ENCODE measurements at places on chromosomes 7 and 10.

GRCh38 chr10:61021926-61022325 is 77.9 kb upstream of the RHOBTB1 start:
- DNase-seq = no peak

DNA sequence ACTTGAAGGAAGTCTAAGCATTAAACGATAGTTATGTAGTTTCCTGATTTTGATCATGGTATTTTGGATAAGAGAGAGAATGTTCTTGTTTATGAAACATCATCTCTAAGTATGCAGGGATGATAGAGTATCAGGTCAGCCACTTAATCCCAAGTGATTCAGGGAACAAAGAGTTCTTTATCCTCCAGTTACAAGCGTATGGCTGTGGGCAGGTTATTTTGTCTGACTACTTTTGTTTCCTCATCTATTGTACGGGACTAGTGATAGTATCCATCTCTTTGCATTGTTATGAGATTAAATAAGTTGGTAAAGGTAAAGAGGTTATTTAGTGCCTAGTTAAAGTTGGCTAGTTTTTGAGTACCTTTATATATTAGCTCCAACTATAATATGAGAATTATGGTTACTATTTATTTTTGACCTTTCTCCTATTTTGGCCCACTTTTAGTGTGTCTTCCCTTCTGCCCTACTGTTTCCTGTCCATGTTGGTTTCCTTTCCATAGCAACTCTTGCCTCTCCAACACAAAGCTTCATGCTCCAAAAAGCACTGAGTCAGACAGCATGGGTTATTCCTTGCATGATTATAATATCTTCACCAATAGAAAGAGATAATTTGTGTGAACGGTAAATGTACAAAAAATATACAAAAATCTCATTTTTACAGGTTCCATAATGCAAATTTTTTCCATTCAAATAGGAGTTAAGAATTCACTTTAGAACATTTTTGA is 65.4 kb downstream of the SP8 start:
- no peak for DNase-seq

DNA sequence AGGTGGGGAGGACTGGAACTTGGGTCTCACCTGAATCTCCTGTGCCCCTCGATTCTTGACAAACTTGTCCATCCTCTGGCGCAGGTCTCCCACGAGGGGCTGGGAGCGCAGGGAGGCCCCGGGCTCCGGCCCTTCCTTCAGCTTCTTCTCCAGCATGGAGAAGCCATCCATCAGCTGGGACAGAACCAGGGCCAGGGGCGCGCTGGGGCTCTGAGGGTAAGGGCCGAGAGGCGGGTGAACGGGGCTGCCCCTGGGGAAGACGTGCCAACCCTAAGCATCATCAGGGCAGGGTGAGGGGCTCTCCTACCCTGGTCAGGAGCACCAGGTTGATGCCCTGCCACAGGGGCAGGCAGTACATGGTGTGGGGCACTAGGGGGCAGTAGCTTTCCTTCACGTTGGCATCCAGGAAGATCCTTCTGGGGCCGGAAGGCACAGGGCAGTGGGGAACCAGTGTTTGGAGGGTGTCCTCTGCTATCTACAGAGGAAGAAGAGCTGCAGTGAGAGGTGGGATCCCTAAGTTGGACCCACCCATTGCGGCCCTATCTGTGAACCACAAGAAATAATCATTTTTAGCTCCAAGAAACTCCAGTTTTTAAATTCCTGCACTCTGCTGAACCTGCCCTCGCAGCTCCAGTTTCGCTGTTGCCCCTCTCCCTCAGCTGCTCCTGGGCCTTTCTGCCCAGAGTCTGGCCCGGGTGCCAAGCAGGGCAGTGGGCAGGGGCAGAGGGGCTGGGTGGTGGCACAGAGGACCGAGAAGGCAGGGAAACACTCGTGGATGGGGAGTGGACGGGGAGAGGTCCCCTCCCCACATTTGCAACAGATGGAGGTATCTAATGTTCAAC is 10.8 kb upstream of the PYROXD2 start:
- peak; percentile 63 for DNase-seq

GRCh38 chr10:123759501-123760031 is 93.4 kb downstream of the GPR26 start:
- DNase-seq = no peak

DNA sequence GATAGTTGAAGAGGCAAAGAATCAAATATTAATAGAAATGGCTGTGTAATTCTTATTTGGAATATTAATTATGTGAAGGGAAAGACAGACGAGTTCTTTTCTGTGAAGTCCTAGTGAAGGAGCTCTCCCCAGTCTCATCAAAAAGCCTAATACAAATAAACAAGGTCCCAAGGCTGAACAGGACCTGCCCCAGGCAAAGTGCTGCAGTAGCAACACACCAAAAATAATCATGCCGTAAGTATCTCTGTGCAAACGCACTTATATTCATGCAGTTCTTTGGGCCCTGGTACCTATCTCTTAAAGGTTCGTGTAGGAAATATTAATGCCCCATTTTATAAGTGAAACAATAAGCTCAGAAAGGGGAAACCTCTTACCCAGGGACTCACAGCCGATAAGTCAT is 12.2 kb upstream of the CHST15 start:
- DNase-seq = peak; percentile 71

- DNase-seq = no peak
Observed at GRCh38 chr10:132900211-132900756, 42.1 kb downstream of the CFAP46 start.

DNA sequence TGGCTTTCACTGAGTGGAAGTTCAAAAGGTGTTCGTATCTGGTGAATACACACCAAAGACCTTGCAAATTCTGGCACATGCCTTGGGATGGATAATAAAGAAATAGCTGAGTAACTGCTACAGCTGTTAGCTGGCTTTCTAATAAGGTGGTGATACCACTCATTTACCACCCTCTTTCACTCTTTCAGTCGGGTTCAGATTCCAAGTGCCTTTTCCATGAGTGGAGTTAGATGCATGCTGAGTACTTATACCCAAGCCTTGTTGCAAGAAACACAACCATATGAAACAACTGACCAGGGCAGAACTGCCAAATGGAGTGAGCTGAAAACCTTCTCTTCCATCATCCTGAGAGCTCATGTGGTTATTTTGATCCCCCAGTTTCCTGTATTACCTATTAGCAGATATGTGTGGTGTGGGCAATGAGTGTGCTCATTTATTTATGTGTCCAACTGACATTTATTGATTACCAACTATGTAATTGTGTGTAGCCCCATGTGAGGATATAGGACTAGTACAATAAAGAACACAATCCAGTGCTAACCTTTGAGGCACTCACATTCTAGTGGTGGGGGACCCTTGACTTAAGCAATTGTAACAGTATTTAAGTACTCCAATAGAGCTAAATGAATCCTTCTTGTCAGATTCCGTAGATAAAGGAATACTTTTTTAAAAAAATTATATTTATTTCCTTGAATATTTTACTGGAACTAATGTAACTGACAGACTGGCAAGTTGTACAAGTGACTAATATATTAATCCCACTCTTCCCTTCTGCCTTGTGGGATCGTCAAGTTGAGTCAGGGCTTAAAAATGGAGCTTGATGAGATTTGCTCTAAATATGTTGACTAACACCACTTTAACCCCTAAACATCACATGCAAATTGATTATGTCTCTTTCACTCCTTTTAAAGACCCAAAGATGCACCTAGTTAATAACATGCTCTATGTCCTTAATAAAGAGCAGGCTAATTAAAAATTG is 124.7 kb downstream of the ARID5B start:
- DNase-seq = no peak

GRCh38 chr7:93040355-93040754 is 77.4 kb downstream of the SAMD9 start:
- no peak for DNase-seq

- DNase-seq = no peak
Observed at GRCh38 chr7:34260279-34260678, 354.9 kb downstream of the BMPER start.

GRCh38 chr7:47478926-47479711 is 102.8 kb downstream of the TNS3 start:
- no peak for DNase-seq

- peak; percentile 31 for DNase-seq
Observed at GRCh38 chr10:126598009-126598408, 72.5 kb downstream of the C10orf90 start.

DNA sequence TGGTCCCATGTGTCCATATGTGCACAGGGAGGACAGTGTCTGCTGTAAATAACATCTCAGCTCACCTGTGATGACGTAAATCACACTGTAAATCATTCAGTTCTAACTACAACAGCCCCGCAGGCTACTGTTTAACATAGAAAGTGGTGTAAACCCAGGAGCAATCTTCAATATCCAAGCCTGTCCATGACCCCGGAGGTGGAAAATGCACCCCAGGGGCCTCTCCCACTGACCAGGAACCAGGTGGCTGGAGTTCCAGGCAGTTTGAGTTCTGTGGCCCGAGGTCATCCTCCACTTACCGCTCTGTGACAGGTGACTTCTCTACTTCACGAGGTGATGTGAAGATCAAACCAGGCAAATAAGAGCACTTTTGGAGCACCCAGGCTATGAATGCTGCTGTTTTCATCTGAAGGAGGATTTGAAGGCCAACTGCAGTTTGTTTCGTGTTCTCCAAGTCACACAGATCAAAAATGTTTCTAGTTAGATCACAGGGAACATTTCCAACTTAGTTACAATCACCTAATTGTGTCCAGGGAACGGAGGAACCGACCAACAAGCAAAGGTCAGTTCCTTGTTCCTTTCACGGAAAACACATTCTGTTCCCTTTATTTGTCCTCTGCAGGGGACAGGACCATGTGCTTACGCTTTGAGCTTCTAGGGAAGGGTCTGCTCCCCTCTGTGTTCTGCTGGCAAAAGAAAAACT is 131.8 kb downstream of the WDR37 start:
- DNase-seq = no peak

- no peak for DNase-seq
Observed at GRCh38 chr10:100656454-100656853, 88.9 kb upstream of the PAX2 start.

DNA sequence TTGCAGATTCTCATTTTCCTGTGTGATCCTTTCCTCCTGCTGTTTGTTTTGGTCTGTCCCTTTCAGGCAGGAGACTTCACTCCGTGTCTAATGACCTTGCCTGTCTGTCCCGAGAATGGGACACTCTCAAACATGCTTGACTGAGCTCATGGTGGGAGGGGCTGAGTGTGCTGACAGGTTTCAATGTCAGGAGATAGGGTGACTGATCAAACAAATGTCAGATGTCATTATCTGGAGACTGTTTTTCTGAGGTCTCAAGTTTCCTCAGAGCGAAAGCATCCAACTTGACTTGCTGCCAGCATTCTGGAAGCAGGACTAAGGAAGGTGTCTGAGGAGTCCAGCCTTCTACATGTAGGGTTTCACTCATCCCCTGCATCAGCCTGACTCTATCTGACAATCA is 228.8 kb upstream of the KIAA1217 start:
- no peak for DNase-seq

DNA sequence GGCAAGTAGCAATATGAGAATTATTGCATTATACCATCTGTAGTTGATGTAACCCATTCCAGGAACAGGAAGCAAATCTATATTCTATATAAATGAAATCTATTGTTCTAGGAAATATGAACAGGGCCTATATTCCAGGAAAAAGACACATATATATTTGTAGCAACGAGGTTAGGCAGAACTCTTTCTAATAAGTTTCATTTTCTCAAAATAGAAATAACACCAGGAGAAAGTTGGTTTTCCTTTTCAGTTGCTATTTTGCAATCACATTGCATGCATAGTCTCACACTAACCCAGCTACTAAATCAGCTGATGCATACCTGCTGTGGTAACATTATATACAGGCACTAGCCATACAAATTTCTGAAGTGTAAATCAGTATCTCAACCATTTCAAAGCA is 6.2 kb upstream of the IFIT2 start:
- DNase-seq = no peak

DNA sequence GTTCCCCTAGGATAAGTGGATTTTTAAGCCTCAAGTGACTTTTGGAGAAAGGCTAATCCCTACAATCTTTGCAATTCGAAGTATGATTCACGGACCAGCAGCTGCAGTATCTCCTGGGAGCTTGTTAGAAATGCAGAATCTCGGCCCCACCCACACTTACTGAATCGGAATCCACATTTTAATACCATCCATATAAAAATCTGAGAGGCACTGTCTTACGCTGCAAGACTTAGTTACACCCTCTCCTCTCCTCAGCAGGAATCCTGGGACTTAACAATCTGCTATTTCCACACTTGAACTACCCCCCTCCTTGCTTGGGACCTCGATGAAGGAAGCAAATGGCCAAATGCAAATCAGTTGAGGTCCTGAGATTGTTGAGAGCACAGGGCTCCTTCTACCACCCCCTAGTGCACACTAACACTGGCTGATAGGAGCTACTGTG is 21.0 kb downstream of the ITPRIP start:
- DNase-seq = peak; percentile 35

DNA sequence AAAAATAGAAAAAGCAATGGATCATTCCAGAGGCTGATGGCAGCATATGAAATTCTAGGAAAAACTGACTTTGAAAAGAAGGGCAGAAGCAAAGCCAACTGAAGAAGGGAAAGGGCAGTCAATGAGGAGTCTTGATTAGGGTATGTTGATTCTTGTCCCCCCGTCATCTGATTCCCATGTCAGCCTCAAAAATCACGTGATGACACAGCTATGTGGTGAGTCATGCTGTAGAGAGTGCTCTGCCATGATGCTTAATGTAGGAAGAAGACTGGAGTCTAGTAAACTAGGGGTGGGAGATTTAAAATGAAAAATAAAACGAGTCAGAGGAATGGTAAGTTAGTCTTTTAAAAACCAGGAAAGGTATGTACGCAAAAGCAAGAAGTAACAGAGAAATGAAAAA is 3.9 kb upstream of the POU6F2 start:
- no peak for DNase-seq

GRCh38 chr7:3488829-3489228 is 187.8 kb downstream of the SDK1 start:
- no peak for DNase-seq

DNA sequence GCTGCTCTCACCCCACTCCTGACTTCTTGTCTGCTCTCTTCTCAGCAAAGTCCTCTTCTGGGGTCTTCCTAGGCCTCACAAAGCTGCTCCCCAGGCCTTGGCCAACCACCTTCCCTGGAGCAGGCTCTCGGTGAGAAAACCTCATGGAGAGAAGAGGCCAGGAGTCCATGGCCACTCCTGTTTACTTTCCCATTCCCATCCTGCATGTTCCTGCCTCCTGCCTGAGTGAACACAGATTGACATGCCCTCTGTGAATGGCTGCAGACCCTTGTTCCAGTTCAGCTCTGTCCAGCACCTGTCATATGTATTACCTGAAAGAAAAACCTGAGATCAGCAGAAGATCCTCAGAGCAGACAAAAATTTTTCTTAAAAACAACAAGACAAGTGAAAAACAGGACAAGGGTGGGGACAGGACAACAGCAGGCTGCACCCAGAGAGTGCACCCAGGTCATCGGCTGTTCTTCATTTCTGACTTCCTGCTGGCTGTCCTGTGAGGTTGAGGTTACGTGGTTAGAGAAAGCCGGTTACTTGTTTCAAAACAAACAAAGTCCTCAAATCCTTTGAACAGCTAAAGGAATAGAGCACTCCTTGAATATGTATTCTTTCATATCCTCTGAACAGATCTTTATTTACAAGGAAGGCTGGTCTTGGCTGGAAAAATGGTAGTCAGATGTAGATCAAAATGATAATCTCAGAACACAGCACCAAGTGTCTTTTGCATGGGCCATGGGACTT is 34.0 kb upstream of the DLD start:
- DNase-seq = no peak

GRCh38 chr7:129574487-129574886 is 37.0 kb upstream of the NRF1 start:
- no peak for DNase-seq

Measured in OCI-LY7 (cell line).